ENCODE measurements at places on chromosomes 16 and 17.

GRCh38 chr16:5551909-5552308, 454.3 kb upstream of the EEF2KMT start:
- DNase-seq: no peak

- no peak for DNase-seq
Measured at GRCh38 chr17:49191409-49191916, 18.9 kb downstream of the GNGT2 start.

GRCh38 chr17:57391076-57391825, 134.9 kb downstream of the MSI2 start:
- no peak for DNase-seq

DNA sequence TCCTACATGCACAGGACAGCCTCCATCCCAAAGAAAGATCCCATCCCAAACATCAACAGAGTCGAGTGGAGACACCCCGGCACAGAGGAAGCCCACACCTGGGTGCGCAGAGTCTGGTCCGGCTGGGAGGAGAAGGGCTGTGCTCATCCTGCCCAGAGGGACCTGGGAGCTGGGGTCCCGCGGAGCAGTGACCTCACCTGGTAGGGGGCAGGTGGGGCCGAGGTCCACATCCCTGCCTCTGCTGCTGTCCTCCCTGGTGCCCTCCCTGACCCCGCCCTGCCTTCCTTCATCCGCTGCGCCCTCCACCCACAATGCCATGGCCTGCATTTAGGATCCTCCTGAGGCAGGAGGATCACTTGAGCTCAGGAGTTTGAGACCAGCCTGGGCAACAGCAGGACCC, 2.9 kb downstream of the C16orf90 start:
- no peak for DNase-seq

DNA sequence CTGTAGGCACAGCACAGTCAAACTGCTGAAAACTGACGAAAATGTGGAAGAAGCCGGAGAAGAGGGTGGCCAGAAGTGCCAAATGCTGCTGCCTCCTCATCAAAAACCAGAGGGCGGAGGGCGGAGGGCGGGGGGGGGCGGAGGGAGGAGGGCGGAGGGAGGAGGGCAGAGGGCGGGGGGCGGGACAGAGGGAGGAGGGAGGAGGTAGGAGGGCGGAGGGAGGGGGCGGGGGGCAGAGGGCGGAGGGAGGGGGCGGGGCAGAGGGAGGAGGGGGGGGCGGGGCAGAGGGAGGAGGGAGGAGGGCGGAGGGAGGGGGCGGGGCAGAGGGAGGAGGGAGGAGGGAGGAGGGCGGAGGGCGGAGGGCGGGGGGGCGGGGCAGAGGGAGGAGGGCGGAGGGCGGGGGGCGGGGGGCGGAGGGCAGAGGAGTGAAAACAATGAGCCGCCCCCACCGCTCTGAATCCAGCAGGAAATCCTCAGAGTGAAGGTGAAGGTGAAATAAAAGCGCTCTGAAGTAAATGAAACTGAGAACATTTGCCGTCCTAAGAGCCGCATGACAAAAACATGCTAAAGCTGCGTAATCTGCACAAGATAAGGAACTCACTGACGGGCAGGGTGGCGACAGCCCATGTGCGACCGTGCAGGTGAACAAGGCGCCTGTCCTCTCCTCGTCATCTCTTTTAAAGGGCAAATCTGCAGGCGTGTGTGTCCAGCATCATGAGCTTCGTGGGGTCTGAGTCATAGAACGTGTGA, 22.6 kb upstream of the CBFA2T3 start:
- DNase-seq: no peak

GRCh38 chr17:15092762-15093161, 172.4 kb downstream of the PMP22 start:
- DNase-seq: peak; percentile 55

DNA sequence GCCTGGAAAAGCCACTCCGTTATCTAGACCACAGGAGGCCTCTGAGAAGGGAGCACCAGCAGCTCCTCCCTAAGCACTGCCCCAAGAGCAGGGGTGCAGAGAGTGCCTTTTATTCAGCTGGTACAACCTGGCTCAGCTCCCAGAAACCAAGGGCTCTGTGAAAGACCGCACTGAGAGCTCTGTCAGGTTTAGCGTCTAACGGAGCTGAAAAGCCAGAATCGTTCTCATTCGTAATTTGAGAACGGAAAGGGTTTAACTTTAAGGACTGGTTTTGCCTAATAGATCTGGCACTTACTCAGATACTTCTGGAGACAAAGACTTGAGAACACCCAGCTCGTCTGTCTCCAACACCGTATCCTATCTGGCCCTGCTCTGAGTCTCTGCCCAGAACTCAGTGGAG, 13.5 kb downstream of the MPG start:
- DNase-seq: no peak

GRCh38 chr17:50051606-50052005, 4.3 kb upstream of the ITGA3 start:
- peak; percentile 35 for DNase-seq

GRCh38 chr16:74201576-74201975, 95.0 kb upstream of the PSMD7 start:
- no peak for DNase-seq
